ENCODE measurements at places on chromosomes 6 and 20.
A peak's percentile ranks its signal among the peaks of the same experiment; 100 is the strongest.

GRCh38 chr6:73983367-73983766 is 287.4 kb downstream of the CD109 start:
- no peak for DNase-seq

GRCh38 chr6:52522151-52522626 is 54.7 kb downstream of the TRAM2 start:
- DNase-seq, result no peak

DNA sequence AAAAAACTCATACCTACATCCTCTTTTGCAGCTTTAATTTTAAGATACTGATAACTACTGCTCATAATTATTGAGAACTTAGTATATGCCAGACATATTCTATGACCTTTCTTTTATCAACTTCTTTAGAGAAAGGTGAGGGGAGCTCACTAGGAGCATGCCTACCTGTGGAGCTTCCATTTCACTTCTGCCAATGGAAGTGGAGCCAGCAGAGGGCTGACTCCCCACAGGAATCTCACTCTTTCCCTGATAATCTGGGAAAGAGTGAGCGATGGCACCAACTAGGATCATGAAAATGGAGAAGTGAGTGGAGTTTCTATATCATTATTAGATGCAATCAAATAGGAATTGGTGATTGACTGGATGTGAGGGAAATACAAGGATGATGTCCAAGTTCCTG is 484.9 kb downstream of the LMBRD1 start:
- no peak for DNase-seq

DNA sequence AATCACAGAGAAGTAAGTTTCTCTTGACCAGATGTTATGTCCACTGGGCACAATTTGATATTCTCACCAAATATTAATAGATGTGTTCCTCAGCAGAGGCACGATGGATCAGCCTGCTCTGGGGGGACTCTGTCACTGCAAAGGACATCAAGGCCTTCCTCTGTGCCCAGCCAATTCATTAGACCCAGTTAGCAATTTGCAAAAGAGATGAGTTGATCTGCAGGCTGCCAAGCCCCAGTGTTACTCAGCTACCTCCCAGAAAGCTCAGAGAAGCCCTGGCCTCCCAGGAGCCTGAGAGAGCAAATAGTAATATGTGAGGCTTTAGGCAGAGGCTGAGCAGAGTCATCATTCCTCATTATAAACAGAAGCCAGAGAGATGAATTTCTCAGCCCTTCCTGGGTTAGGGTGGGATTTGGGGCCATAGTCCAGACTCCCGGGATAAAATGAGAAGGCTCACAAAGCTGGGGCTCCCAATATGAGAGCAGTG is 54.2 kb downstream of the ZNF831 start:
- no peak for DNase-seq

DNA sequence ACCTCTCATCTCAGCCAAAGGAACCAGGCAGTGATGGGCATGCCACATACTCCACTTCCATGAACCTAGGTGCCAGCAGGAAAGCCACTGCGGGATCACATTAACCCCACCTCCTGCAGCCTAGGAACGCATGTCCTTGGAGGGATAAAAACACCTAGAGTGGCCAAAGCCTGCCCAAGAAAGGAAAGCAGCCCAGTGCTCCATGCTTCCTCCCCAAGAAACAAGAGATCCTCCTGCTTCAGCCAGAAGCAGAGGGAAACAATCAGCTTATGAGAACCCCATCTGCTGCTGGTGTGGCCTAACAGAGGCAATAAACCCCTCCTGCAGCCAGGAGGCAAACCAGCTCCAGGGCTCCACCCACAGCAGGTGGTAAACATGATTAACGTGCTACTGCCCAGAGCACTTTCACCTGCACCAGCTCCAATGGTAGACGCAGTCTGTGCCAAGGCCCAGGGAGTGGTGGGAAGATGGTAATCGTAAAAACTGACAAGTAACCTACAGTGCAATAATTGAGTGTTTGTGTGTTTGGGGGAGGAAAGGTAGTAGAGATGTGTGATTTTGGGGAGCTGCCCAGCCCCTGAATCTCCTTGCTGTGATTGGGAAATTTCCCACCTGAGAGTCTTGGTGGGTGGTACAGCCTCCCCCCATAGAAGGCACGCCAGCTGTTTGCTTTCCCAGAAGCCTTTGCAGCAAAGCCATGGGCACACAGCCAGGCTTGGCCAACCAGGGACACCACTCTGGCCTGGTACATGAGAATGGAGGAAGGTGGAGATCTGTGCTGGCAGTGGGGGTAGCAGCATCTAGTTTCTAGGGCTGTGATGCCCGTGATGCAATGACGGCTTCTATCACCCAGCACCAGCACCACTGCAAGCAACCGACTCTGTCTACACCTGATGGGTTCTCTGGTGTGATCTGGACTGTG is 50.6 kb upstream of the TBC1D7 start:
- peak; percentile 70 for DNase-seq

DNA sequence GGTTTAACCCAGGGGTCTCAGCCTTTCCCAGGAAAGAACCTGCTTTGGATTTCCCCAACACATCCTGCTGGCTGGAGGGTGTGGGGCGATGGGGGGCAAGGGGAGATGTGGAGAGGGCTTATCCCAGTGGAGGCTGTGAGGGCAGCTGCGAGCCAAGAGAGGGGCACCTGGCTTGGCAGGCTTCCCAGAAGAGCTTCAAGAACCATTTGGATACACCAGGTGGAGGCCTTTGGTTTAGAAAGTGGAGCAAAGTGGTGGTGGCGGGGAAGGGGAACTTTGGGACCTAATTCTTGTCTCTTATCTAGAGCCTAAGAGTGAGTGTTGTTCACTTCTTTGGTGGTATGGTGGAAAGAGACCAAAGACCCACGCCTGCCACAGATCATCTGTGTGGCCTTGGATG is 12.4 kb downstream of the CD40 start:
- peak; percentile 81 for DNase-seq

DNA sequence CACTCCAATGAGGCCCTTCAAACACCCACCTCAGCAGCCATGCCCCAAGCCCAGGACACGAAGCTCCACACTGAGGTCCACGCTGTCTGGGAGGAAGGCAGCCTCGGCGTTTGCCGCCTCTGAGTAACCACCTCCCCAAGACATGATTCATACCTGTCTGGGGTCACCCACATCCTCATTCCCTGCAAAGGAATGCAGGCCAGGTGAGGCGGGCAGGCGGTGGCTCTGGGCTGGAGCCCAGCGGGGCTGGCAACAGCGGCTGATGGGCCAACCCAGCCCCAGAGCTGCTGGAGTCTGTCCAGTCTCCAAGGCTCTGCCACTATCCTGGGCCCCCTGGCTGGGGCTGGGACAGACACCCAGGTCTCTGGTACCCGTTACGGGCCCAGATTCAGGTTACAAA is 14.8 kb downstream of the PMEPA1 start:
- DNase-seq, result no peak

DNA sequence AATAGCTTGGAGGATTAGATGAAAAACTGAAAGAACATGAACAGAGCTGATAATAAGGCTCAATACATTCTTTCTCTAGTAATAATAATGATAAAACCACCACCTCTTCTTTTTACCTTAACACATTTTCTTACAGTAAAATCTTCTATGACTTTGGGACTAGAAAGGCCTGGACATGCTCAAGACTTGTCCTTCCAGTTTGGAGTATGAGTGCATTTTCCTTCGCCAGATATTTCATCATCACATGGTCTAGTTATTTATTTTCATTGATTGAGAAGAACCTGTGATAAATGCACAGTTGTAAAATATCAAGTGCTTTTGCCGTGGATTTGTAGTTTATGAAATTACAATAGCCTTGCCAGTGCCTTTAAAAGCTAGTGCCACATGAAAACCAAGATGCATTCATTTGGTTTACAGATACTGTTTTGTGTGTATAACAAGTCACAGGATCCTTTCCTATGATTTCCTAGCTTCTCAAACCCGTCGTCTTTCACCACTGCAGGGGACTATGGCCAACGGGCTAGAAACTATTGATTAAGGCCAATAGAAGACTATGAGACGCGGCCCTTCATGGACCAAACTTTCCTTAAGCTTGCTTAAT is 200.2 kb upstream of the ZNF217 start:
- DNase-seq, result no peak

DNA sequence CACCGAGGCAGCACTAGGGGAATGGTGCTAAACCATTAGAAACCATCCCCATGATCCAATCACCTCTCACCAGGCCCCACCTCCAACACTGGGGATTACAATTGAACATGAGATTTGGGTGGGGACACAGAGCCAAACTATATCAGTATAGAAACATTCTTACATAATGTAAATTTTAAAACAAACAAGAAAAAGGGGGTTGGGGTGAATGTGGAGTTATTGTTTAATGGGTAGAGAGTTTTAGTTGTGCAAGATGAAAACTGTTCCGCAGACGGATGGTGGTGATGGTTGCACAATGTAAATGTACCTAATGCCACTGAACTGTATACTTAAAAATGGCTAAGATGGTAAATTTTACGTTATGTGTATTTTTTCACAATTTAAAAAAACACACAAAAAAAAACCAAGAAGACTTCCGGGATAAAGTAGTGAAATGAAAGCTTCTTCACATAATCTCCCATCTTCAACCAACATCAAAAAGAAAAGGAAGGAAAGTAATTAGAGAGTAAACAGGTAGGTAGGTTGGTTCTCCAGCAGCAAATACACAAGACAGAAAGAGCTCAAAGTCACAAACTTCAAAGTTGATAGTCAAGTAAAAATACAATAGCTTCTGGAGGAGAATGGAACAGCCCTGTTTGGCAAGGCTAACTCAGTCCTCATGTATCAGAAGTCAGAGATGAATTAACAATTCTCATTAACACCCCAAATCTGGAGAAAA is 16.3 kb downstream of the RARS2 start:
- no peak for DNase-seq

GRCh38 chr6:44234101-44235025 is 11.0 kb downstream of the SLC29A1 start:
- no peak for DNase-seq

DNA sequence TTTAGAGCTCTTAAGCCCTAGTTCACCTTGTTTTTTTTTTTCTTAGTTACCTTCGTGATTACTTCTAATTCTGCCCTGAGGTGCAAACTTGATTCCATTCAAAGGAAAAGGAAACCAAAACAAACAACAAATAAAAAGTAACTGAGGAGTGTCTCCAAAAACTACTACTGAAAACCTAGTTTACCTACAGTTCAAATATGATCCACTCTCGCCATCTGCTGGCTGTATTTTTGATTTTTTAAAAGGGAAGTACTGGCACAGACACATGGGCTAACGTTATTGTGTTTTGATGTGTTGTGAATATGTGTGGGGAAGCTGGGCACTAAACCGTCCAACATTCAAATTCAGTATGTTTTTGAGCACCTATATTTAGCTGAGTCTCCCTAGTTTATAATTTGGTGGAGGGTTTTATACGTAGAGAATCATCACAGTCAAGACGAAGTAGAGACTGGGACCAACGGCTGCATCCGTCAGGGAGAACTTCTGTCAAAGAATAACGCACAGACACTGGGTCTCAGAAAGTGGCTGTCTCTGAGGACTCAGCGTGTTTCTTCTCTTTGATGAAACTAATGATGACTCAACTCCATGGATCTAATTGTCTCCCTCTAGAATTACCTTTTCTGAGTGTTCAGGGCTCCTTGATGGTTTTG is 373.5 kb upstream of the BTBD3 start:
- peak; percentile 79 for DNase-seq

DNA sequence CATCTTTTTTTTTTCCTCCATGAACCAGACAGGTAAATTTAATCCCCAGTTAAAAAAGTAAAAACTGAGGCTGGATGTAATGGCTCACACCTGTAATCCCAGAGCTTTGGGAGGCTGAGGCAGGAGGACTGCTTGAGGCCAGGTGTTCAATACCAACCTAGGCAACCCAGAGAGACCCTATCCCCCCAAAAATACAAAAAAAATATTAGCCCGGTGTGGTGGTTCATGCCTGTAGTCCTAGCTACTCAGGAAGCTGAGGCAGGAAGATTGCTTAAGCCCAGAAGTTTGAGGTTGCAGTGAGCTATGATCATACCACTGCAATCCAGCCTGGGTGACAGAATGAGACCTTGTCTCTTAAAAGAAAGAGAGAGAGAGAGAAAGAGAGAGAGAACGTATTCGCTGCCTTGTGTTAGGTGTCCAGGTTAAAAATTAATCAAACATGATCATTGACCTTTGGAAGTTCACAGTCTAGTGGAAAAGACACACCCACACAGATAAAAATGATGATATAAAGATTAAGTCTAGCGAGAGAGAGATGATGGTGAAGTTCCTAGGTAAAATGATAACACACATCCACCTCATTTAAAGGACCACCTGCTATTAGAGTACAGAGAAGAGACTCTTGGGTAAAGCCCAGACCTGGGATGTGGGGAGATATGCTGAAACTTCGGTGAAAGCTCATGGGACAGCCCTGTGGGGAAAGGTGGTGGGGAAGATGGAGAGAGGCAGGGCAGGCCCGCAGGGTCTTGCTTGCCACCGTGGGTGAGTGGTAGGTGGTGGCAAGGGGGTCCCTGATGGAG is 4.8 kb upstream of the NHSL1 start:
- DNase-seq, result no peak

DNA sequence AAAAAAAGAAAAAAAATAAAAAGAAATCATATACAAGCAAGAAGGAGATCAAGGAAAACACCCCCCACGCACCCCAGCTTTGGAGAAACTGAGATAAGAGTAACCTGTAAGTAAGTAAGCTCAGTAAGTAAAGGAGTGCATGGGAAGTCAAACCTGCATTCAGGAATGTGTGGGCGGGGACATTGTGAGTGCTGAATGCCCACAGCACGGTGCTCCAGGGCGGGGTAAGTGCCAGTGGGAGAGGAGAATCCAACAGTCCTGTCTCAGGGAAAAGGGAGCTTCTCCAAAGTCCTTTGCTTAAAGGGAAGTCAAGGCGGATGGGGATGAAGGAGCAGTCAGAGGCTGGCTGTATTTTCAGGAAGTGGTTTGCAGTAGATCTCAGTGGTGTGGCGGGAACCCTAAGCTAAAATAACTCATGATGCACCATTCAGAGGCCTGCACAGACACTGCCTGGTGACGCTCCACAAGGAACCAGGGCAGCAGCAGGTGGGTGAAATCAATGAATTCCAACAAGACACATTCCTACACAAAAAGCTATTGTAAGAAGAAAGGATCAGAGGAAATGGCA is 368.0 kb downstream of the QKI start:
- DNase-seq, result no peak

DNA sequence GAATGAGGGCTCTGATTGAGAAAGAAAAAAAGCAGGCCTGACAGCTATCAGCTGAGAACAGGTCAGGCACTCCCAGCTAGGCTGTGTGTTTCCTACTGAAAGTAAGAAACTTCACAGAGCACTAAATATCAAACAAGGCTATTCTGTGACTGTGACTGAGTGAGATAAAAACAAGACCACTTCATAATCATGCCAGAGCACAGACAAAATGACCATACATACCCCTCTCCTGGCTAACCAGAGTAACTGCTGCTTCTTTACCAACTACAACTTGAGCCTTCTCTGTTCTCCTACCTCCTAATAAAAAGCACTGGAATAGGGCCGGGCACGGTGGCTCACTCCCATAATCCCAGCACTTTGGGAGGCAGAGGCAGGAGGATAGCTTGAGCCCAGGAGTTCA is 6.8 kb upstream of the BTN1A1 start:
- no peak for DNase-seq

DNA sequence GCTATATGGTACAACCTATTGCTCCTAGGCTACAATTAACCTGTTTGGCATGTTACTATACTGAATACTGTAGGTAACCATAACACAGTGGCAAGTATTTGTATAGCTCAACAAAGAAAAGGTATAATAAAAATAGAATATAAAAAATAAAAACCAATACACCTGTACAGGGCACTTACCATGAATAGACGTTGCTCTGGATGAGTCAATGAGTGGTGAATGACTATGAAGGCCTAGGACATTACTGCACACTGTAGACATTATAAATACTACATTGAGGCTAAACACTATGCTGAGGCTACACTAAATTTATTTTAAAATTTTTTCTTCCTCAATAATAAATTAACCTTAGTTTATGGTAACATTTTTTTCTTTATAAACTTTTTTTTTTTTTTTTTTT is 18.6 kb downstream of the ELOVL5 start:
- DNase-seq, result no peak
